Left lung (tissue), 14 donors: ENCODE measurements at places on chromosomes 4 and X. TPM values are rescaled to one million over a fixed set of nuclear protein-coding genes. Genes with fewer than 3 reads are reported as not detected.

The RASGEF1B gene
- 24.8 TPM for total RNA-seq

The RAB9B gene
- total RNA-seq = 1.6 TPM

- DNase-seq = no peak
Measured at GRCh38 chr4:55475394-55476243, 71.1 kb downstream of the CLOCK start.

DNA sequence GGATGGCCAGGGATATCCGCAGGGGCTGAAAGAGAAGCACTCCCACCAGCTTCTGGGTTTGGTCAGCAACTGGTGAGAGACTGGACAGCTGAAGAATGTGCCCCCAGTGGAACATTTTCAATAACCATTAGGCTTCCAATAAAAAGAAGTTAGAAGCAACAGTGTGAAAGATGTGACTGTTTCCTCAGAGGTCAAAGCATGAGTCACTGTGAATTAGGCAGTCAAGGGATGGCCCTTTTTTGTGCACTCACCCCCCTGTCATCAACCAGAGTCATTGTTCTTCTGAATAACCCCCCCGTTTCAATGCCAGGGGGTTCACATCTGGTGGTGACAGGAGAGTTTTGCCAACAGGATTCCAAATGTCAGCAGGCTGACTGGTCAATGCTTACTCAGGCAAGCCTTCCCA lies 74.6 kb upstream of the SH3RF1 start:
- no peak for DNase-seq

DNA sequence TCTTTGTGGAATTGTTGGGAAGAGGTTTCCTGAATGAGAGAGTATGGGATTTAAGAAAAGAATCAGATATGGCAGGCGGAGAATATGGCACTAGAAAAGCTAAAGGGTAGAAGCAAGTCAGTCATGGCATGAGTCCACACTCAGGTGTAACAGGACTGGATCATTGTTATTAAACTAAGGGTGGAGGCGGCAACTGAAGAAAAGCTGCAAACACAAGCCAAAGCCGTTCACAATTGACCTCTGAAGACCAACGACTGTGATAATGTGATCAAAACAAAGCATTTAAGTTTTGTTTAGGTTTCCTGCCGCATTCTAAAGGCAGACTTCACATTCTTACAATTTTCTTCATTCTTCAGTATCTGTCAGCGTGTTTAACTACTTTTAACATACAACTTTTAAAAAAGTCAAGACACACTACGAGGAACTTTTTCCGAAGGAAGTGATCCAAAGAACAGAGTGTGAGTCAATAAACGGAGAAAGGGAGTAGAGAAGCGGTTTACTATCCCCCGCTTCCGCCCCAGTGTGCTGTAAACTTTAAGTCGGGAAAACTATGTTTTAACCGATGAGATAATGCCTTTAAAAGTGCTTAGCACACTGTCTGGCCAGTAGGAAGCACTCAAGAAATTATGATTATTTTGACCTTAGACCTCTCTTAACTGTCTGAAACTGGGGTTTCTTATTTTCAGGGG lies 909 bp upstream of the SLAIN2 start:
- no peak for DNase-seq

The DGKK gene
- total RNA-seq = not detected

The RHOXF2 gene
- total RNA-seq = not detected

DNA sequence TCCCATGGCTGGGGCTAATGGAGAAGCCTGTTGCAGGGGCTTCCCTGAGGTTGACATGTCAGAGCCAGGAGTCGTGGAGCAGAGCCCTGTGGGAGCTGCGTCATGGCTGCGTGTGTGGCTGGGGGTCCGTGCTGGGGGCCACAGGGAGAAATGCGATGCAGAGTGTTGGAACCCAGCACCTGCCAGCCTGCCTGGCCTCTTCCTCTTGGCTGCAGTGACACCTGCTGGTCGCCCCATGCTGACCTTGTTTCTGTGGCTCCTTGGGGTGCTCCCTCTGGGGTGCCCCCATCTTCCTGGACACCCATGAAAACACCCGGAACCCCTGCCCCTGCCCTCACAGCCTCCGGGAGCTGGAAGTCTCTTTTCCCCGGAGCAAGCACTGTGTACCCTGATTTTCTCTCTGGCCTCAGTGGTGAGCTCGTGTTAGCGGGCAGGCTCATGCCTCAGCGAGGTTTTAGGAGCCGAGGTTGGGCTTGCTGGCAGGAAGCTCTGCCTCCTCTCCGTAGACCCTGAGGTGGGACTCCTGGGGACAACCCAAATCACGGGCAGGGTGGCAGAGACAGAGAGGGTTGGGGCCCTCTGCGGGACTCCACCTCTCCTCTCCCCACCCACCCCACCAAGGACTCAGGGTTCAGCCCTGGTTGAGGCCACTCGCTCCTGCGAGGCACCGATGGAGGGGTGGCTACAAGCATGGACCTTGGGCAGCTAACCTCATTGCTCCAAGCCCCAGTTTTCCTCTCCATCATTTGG lies 103.7 kb downstream of the SORCS2 start:
- DNase-seq = no peak

GRCh38 chr4:21898101-21898500 lies 50.5 kb downstream of the KCNIP4 start:
- no peak for DNase-seq

The CLDN22 gene
- total RNA-seq = not detected

DNA sequence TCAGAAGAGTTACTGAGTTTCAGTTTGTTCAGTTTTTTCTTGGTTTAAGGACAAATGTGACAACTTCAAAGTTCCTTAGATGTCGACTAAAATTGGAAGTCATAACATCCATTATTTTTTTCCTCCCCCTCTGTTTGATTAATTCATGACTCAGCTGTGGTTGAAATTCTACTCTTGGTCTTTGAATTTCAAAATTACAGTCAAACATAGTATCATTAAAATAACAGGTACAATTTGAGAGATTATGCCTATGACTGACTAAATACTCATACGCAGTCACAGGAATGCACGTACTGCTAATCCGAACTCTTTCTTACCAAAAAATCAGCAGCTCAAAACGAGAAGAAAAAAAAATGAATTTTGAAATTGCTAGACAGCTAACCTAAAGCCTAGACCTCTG lies 1434.8 kb downstream of the RAPGEF2 start:
- no peak for DNase-seq

The AFF2 gene
- 10.2 TPM for total RNA-seq

DNA sequence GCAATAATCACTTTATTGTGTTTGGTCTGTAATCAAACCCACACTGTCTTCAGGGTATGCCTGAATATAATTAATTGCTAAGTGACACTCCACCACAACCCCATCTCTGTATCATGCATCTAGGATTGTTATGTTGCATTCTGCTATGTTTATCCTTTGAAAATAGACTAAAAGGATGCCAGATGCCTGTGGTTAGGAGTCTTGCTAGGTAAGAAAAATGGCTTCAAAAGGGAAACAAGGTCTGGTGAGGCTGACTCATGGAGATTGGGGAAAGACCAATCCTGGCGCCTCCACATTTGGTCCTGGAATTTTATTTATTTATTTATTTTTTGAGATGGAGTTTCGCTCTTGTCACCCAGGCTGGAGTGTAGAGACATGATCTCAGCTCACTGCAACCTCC lies 360.5 kb upstream of the SLC7A11 start:
- DNase-seq = no peak

DNA sequence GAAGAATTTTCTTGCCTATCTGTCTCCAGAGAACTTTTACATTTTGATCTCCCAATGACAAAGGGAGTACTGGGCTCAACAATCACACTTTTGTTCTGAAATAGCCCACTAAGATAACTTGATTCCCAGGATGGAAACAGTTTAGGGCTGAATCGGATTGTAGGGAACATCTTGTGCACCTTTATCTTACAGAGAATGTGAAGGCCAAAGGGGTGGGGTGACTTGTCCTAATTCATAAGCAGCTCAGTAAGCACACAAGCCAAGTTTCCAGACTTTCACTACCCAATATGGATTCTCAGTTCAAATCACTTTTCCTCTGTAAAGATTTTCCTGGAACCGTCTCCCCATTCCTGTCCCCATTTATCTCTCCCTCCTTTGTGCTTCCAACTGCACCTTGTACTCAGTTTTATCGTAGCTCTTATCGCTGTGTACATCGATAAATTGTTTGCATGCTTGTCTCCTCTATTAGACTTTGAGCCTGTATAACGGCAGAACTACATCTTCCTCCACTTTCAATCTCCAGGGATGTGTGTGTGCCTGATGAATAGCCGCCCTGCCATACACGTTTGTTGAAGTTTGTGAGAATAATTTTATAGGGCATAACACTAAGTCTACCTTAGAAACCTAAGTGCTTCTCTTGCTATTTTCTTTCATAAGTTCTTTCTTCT lies 77.4 kb downstream of the MBNL3 start:
- no peak for DNase-seq

The VAMP7 gene
- 40.5 TPM for total RNA-seq

GRCh38 chr4:107858158-107858742 lies 33.5 kb downstream of the SGMS2 start:
- DNase-seq = no peak

GRCh38 chr4:176191974-176192373 lies 3.4 kb downstream of the SPATA4 start:
- DNase-seq = no peak

DNA sequence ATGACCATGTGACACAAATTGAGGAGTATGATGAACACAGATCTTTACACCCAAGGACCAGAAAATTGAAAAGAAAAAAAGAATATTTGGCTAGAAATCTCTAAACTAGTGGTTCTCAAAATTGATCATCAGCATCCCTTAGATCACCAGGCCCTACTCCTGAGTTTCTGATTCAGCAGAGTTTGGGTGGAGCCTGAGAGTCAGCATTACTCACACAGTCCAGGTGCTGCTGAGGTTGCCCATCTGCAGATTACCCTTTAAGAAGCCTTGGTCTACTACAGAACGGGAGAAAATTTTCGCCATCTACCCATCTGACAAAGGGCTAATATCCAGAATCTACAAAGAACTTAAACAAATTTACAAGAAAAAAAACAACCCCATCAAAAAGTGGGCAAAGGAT lies 182.8 kb downstream of the MOSPD2 start:
- no peak for DNase-seq

The LSM6 gene
- 33.9 TPM for total RNA-seq

GRCh38 chr4:58313444-58313843 lies 1203.3 kb upstream of the IGFBP7 start:
- DNase-seq = no peak

DNA sequence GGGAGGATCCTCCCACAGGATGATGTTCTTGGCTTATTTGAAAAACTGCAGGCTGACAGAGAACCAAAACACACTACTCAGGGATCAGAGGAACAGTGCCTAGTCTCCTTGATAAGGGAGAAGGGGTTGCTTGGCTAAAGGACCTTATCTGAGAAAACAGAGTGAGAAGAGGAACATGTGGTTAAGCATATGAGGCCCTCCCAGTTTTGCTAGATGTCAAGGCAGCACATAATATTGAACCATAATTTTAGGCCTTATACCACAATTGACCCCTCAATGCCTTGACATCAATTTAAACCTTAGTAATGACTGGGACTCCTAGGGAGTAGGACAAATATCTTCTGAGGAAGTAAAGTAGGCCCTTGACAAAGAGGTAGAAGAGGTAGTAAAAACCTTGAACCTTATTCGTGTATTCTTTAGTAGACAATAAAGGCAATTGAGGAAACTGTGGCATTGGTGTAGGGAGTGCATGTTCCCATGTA lies 79.3 kb downstream of the TEX13C start:
- no peak for DNase-seq

- DNase-seq = no peak
Measured at GRCh38 chrX:106955004-106955772, 35.0 kb downstream of the CLDN2 start.

- DNase-seq = no peak
Measured at GRCh38 chr4:173936861-173937260, 346.6 kb downstream of the FBXO8 start.

The ASB12 gene
- total RNA-seq = not detected

DNA sequence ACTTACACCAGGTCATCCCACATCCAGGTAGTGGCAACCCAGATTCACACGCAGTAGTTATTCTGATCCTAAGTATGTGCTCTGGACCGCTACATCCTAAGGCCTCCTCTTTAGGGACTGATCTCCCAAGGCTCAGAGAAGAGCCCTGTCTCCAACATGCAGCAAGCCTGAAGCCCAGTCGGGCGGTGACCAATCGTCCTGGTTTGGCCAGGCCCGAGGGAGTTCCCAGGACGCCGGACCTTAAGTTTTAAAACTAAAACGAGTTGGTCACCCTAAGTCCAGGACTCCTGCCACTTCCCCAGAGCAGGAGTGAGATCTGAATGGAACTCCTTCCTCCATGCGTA lies 385 bp downstream of the LYAR start:
- DNase-seq = no peak
